ENCODE measurements at places on chromosomes 7 and 10.

DNA sequence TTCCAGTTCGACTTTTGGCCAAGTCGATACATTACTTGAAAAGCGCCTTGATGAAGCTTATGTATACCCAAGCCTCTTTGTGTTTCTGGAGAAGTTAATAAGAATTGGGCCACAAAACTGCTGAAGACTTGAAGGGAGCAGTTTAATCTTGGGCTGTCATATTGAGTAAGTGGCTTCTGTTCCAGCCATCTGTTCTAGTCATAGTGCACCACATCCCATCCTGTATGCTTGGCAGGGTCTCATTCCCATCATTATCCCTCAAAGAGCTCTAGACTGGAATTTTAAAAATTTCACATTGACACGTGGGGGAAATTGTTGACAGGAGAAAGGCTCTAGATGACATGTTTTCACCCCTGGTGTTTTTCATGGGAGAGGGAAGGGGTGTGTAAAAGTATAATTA, 196.6 kb upstream of the PLPP4 start:
- H3K27me3 ChIP-seq: no peaks in the 10 kb centered on the region
- no peaks in the 10 kb centered on the region for H3K4me1 ChIP-seq
- DNase-seq: no peak
- no peaks in the 10 kb centered on the region for H3K36me3 ChIP-seq
- no peak overlapping the region for H3K4me3 ChIP-seq
- no peak overlapping the region for H3K27ac ChIP-seq

GRCh38 chr7:80070391-80070790, 64.2 kb upstream of the GNAI1 start:
- no peaks in the 10 kb centered on the region for H3K36me3 ChIP-seq
- H3K4me3 ChIP-seq: no peak overlapping the region
- no peak for DNase-seq
- H3K4me1 ChIP-seq: no peaks in the 10 kb centered on the region
- no peak overlapping the region for H3K27ac ChIP-seq

- H3K27me3 ChIP-seq: no peaks in the 10 kb centered on the region
- H3K4me1 ChIP-seq: no peaks in the 10 kb centered on the region
- DNase-seq: no peak
- no peak overlapping the region for H3K27ac ChIP-seq
These were observed 196.6 kb downstream of the ARL4A start for GRCh38 chr7:12884033-12884432.

GRCh38 chr7:157266272-157266671, 70.5 kb upstream of the DNAJB6 start:
- no peak overlapping the region for H3K27ac ChIP-seq
- no peaks in the 10 kb centered on the region for H3K27me3 ChIP-seq
- peaks cover 94% of the 10 kb centered on the region for H3K36me3 ChIP-seq
- H3K4me1 ChIP-seq: no peaks in the 10 kb centered on the region
- H3K4me3 ChIP-seq: no peak overlapping the region
- no peak for DNase-seq

DNA sequence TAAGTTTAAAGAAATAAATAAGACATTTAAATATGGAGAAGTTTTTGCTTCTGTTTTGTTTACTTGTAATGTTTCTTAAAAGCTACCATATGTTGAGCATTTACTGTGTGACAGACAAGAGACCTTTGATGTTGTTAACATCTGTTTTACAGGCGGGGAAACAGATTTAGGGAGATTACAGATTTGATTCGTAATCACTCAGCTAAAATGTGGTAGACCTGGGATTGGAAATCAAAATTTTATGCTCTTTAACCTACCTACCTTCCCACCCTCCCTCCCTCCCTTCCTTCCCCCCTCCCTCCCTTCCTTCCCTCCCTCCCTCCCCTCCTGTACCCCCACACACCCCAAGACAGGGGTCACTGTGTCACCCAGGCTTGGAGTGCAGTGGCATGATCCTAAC, 11.7 kb downstream of the LCOR start:
- peaks cover 19% of the 10 kb centered on the region for H3K4me1 ChIP-seq
- no peaks in the 10 kb centered on the region for H3K36me3 ChIP-seq
- H3K27me3 ChIP-seq: no peaks in the 10 kb centered on the region
- no peak overlapping the region for H3K4me3 ChIP-seq

All from CD14-positive monocyte (primary cell).